Renal cortical epithelial cell (primary cell): ENCODE measurements at places on chromosomes 7 and 10. TPM values are rescaled to one million over a fixed set of nuclear protein-coding genes. Genes with fewer than 3 reads are reported as not detected.

GRCh38 chr7:34042406-34042805, 137.1 kb downstream of the BMPER start:
- DNase-seq = no peak

- no peak for DNase-seq
Observed at GRCh38 chr10:33355274-33355673, 20.8 kb upstream of the NRP1 start.

DNA sequence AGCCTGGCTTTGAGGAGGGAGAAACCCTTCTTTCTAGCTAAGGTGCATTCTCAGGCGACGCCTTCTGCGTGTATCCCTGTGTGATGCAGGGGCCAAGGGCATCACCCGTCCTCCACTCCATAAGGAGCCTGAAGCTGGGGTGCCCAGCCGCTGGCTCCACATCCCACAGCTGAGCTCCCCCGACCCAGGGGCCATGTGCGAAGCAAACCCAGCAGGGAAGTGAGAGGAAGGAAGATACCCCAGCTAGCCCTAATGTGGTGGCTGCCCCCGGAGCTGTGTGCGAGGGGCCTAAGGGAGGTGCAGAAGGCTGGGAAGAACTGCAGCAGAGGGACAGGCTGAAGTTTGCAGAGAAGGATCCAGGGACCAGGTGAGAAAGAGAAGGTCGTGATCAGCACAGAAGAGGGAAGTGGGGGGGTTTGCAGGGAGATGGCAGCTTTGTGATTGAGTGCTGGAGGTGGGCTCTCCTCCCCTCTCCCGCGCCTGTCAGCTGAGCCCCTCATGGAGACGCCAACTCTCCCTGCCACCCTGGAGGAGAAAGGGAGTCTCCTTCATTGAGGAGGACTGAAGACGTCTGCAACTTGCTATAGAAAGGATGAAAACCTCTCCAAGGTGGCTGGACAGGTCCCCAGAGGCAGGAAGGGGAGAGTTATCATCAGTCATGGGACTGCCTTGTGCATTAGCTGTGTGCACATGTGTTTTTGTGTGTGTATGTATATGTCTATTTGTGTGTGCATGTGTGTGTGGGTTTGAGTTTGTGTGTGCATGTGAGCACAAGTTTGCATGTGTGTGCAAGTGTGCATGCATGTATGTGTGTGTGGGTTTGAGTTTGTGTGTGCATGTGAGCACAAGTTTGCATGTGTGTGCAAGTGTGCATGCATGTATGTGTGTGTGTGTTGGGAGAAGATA, 3.5 kb upstream of the CALML5 start:
- DNase-seq = no peak

GRCh38 chr7:68362745-68363518, 1235.3 kb upstream of the AUTS2 start:
- DNase-seq = no peak

- peak; percentile 21 for DNase-seq
Observed at GRCh38 chr10:71999360-72000072, 35.3 kb downstream of the CHST3 start.

DNA sequence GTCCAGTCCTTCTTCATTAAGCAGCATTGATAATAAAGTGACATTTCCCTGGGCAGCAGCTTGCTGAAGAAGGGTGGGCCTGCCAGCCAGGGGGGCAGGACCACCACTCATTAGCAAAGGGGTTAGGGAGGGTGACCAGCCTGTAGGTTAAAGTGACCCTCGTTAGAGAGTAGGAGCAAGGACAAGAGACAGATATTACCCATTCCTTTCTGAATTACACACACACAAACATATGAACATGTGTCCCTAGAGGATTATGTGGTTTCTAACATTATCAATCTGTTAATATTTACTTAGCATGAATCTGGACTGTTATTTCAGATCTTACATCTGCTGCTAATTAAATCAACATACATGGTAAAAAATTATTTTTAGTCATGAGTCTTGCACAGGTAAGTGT, 88.9 kb downstream of the CTTNBP2 start:
- DNase-seq = no peak

DNA sequence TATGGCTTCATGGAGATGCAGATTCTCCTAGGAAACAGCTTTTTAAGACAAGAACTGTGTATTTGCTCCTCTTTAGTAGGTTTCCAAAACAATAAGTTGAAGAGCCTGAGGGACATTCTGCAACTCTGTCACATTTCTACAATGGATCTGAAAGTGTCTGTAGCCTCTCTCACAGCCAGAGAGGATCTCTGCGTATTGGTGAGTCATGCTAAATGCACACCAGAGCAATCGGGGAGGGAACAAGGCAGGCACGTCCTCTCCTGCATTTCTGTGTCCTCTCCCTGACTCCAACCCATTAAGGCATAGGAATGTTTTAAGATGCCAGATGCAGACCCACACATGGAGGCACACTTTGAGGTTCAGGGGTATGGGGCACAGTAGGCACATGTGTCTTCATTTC, 1126.4 kb upstream of the GHITM start:
- no peak for DNase-seq

- no peak for DNase-seq
Observed at GRCh38 chr10:22365644-22366434, 20.5 kb downstream of the SPAG6 start.

GRCh38 chr7:12879139-12879538, 191.7 kb downstream of the ARL4A start:
- DNase-seq = no peak

HTRA1 gene
- 11.5 and 27.9 TPM in 2 replicates for total RNA-seq

AGAP4 gene
- total RNA-seq = 0.35 and 5.9 TPM in 2 replicates
